ENCODE measurements at places on chromosomes 2 and 18.
A peak's percentile ranks its signal among the peaks of the same experiment; 100 is the strongest.

GRCh38 chr18:28963481-28963880 lies 786.6 kb upstream of the CDH2 start:
- no peaks in the 10 kb centered on the region for H3K4me1 ChIP-seq
- no peak overlapping the region for H3K27ac ChIP-seq
- no peak overlapping the region for H3K4me3 ChIP-seq
- H3K27me3 ChIP-seq: no peaks in the 10 kb centered on the region

DNA sequence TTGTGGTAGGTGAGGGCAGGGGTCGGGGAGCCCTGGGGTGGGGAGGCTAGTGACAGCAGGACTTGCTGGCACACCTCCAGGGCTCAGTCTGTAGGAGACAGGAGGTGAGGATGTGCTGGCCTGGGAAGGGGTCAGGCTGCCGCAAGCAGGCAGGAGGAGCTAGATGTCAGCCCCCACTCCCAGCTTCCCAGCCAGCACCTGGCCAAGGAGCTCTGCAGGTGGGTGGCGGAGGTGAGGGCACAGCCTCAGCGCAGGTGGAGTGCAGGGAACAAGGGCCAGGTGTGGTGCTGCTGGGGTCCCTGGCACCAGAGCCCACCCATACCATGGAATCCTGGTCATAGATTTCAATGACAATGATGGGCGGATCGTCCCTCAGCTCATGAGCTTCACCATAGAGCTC lies 2.9 kb downstream of the OTOF start:
- no peak overlapping the region for H3K27ac ChIP-seq
- peaks cover 4% of the 10 kb centered on the region for H3K27me3 ChIP-seq
- peaks cover 2% of the 10 kb centered on the region for H3K4me1 ChIP-seq

- H3K27ac ChIP-seq: no peak overlapping the region
- H3K4me3 ChIP-seq: no peak overlapping the region
- peaks cover 9% of the 10 kb centered on the region for H3K27me3 ChIP-seq
- DNase-seq: no peak
Observed at GRCh38 chr2:215879977-215880940, 133.1 kb downstream of the MREG start.

- no peak overlapping the region for H3K27ac ChIP-seq
- peaks cover 14% of the 10 kb centered on the region for H3K27me3 ChIP-seq
- H3K4me3 ChIP-seq: no peak overlapping the region
- peaks cover 11% of the 10 kb centered on the region for H3K36me3 ChIP-seq
Observed at GRCh38 chr2:234694244-234695013, 197.5 kb upstream of the ARL4C start.

- no peak overlapping the region for H3K27ac ChIP-seq
- no peaks in the 10 kb centered on the region for H3K27me3 ChIP-seq
- DNase-seq: no peak
- H3K4me3 ChIP-seq: no peak overlapping the region
Observed at GRCh38 chr2:189676471-189676870, 2.0 kb downstream of the ANKAR start.

- peak overlapping the region; percentile 95 for H3K4me3 ChIP-seq
- DNase-seq: peak; percentile 5
- peaks cover 12% of the 10 kb centered on the region for H3K4me1 ChIP-seq
- peak overlapping the region; percentile 97 for H3K27ac ChIP-seq
- peaks cover 2% of the 10 kb centered on the region for H3K36me3 ChIP-seq
Observed at GRCh38 chr2:71226096-71226964, 573 bp downstream of the PAIP2B start.

- no peaks in the 10 kb centered on the region for H3K27me3 ChIP-seq
- no peak for DNase-seq
- H3K36me3 ChIP-seq: peaks cover 6% of the 10 kb centered on the region
- peak overlapping the region; percentile 98 for H3K27ac ChIP-seq
Observed at GRCh38 chr2:28751956-28752630, 463 bp downstream of the PPP1CB start.

DNA sequence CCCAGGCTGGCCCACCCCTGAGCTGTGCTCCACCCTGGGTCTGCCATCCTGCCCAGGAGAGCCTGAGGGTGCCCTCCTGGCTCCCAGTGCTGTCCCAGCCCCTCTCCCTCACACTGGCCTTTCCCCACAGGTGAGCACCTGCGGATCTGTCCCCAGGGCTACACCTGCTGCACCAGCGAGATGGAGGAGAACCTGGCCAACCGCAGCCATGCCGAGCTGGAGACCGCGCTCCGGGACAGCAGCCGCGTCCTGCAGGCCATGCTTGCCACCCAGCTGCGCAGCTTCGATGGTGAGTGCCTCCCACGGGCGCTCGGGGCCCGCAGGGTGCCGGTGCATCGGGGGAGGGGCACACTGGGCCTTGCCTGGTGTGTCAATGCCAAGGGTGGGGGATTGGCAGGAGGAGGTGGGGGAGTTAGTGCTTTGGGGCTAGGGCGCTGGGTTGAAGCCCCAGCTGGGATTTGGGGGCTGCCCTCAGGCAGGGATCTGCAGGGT lies 23.5 kb downstream of the GPC1 start:
- peaks cover 33% of the 10 kb centered on the region for H3K27me3 ChIP-seq
- peaks cover 17% of the 10 kb centered on the region for H3K4me1 ChIP-seq
- no peak overlapping the region for H3K27ac ChIP-seq
- H3K36me3 ChIP-seq: no peaks in the 10 kb centered on the region

GRCh38 chr2:230798769-230799399 lies 65.9 kb upstream of the ITM2C start:
- no peak overlapping the region for H3K27ac ChIP-seq
- peaks cover 45% of the 10 kb centered on the region for H3K36me3 ChIP-seq
- DNase-seq: no peak
- no peaks in the 10 kb centered on the region for H3K27me3 ChIP-seq
- peaks cover 14% of the 10 kb centered on the region for H3K4me1 ChIP-seq
- H3K4me3 ChIP-seq: no peak overlapping the region

- no peak overlapping the region for H3K27ac ChIP-seq
- no peak for DNase-seq
- peaks cover 32% of the 10 kb centered on the region for H3K27me3 ChIP-seq
- no peaks in the 10 kb centered on the region for H3K36me3 ChIP-seq
- no peak overlapping the region for H3K4me3 ChIP-seq
Observed at GRCh38 chr2:19377717-19378116, 19.3 kb upstream of the OSR1 start.

DNA sequence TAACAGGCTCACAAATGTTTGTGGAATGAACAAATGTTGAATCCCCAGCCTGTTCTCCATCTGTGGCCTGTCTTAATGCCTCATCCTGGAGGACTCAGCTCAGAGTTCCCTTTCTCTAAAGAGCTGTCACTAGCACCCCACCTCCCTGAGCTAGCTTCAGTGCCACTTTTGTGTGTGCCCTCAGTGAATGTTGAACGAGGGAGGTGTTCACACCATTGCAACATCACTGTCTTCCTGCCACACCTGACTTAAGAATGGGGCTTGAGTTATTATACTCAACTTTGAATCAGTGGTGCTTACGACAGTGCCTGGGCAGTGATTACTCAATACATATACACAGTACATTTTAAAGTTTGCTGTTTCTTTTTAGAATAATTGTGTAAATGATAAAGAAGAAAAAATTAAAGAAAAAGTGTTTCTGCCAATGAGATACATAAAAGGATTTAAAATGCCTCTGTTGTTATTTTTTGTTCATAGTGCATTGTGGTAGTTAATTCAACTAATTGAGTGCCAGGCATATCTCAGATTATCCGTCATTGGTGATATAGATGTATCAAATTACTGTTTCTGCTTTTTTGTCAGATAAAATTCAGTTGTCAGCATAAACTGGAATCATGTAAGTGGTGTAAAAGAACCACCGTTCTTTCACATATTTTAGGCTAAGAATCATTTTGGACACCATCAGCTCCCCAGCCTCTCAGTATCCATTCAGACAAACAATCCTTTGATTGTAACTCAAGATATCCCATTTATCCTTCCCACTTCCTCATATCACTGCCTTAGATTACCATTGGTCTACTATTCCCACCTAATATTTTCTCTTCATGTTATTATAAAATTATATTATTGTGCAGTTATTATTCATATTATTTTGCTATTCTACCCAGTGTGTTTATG lies 304.7 kb downstream of the PTPRM start:
- no peak overlapping the region for H3K27ac ChIP-seq
- no peaks in the 10 kb centered on the region for H3K36me3 ChIP-seq
- no peak overlapping the region for H3K4me3 ChIP-seq
- H3K27me3 ChIP-seq: no peaks in the 10 kb centered on the region
- no peaks in the 10 kb centered on the region for H3K4me1 ChIP-seq
- no peak for DNase-seq

DNA sequence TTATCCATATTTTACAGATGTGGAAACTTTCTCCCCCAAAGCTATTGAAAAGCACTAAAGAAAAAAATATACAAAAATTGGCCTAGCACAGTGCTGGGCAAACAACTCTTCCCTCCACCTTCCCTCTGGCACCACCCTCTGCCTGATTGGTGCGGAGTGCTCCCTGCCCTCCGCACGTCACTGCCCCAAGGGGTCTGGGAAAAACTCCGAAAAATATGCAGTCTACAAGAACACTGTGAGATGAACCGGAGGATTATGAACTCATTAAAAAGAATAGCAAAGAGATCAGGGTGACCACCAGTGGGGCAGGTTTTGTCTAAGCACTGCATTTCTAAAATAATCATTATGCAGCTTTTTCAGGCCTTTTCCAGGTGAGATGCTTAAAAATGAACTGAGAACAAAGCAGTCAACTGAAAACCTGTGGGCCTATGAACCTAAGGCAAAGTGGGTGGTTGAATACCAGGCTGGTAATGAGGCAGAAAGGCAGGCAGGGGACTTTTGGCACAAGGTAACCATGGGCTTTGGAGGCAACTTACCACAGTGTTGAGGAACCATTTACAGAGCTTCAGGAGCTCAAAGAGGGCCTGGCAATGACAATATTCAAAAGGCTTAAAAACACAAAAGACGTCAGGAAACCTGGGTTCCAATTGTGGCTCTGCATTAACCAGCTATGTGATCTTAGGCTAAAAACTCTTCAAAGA lies 57.5 kb downstream of the AAK1 start:
- no peak overlapping the region for H3K27ac ChIP-seq
- H3K36me3 ChIP-seq: no peaks in the 10 kb centered on the region
- no peak for DNase-seq
- no peak overlapping the region for H3K4me3 ChIP-seq

DNA sequence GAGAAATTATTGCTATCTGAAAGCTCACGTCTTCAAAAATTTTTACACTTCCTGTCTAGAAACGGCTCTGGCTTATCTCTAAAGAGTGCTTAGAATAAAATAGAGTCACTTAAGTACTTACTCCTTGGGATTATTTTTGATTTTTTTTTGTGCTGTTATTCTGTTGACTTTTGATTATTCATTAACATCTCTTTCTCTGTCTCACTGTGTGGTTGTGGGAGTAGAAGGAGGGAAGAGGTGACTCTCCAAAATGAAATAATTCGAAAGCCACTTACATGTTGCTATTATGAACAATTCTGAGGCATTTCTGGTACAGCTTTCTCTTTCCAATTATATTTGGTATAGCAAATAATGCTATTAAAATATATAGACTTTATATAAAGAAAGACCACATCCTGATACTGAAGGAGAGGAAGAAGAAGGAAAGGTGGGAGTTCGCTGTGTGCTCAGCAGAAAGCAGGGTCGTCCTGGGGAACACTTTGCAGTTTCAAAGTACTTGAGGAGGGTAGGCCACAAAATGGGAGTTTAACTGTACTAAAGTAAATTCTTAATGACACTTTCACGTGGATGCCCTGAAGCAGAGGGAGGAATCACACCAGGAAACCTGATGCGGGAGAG lies 9.6 kb upstream of the MMADHC start:
- H3K27me3 ChIP-seq: peaks cover 25% of the 10 kb centered on the region
- no peak overlapping the region for H3K27ac ChIP-seq
- H3K4me3 ChIP-seq: no peak overlapping the region
- no peak for DNase-seq
- H3K36me3 ChIP-seq: peaks cover 3% of the 10 kb centered on the region

DNA sequence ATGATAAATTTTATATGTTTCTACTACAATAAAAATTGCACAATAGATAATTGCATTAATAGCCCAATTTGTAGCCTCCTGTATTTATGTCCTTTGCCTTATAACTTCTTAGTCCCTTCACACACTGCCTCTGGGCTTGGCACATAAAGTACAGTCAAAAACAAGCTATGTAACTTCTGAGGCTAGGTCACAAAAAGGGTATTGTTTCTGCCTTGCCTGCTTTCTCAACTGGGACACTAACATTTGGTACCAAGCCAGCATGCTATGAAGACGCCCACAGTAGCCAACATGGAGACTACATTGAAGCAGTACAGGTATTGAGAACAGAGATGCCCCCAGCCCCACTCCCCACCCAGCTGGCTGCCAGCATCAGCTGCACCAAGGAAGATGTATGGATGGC lies 5.4 kb upstream of the SLC3A1 start:
- H3K4me1 ChIP-seq: peaks cover 2% of the 10 kb centered on the region
- no peaks in the 10 kb centered on the region for H3K27me3 ChIP-seq
- no peaks in the 10 kb centered on the region for H3K36me3 ChIP-seq

DNA sequence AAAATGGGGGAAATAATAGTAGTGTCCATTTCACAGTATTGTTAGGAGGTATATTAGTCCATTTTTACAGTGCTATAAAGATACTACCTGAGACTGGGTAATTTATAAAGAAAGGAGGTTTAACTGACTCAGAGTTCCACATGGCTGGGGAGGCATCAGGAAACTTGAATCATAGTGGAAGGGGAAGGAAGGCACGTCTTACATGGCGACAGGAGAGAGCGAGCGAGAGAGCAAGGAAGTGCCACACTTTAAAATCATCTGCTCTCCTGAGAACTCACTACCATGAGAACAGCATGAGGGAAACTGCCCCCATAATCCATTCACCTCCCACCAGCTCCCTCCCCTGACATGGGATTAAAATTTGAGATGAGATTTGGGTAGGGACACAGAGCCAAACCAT lies 23.4 kb downstream of the MGAT5 start:
- H3K27ac ChIP-seq: peak overlapping the region; percentile 93
- peaks cover 97% of the 10 kb centered on the region for H3K4me1 ChIP-seq
- peaks cover 43% of the 10 kb centered on the region for H3K36me3 ChIP-seq
- no peaks in the 10 kb centered on the region for H3K27me3 ChIP-seq

- peaks cover 4% of the 10 kb centered on the region for H3K27me3 ChIP-seq
- no peak overlapping the region for H3K4me3 ChIP-seq
Observed at GRCh38 chr2:29733965-29734364, 187.4 kb downstream of the ALK start.

DNA sequence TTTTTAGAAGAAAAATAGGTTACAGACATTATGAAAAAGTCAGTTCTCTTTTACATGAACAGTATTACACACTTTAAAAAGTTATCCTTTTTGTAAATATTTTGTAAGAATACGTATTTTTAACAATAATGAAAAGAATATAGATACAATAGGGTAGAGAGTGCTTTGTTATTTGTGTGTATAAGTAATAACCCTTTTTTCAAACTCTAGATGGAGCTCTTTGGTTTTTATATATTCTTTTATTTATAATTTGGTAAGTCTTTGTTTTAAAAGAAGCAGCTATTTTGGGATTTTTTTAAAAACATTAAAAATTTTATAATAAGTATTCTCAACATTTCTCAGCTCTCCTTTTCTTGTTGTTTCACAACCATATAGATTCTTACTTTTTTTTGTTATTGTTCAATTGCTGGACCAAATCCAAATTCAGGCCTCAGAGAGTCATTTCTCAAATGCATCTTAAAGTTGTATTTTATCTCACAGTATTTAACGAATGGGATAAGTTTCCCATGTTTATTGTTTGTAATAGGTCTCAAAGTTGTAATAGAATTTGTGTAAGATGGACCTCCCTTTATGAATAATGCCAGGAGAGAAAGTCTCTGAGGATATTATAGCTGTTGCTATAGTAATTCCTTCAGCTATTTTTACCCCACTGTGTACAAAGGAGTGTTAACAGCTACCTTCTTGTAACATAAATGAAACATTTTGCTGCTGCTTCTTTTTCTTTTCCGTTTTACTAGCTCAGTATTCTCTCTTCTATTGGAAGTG lies 46.4 kb downstream of the ACYP2 start:
- no peaks in the 10 kb centered on the region for H3K4me1 ChIP-seq
- no peaks in the 10 kb centered on the region for H3K27me3 ChIP-seq
- H3K4me3 ChIP-seq: no peak overlapping the region
- DNase-seq: no peak
- H3K36me3 ChIP-seq: peaks cover 7% of the 10 kb centered on the region
- H3K27ac ChIP-seq: no peak overlapping the region

All from stimulated activated naive B cell treated with anti-CD40 and anti-IgM and Interleukin-4, amounts not matched to agents 10 μg/mL and 1 μg/mL and 100 μg/mL, for 72 hours (primary cell).